ENCODE measurements at places on chromosomes 5 and 9.
A peak's percentile ranks its signal among the peaks of the same experiment; 100 is the strongest.

GRCh38 chr5:88396751-88397281 lies 128.2 kb upstream of the TMEM161B start:
- no peak for DNase-seq

GRCh38 chr9:71210326-71210725 lies 88.9 kb upstream of the TRPM3 start:
- no peak for DNase-seq

DNA sequence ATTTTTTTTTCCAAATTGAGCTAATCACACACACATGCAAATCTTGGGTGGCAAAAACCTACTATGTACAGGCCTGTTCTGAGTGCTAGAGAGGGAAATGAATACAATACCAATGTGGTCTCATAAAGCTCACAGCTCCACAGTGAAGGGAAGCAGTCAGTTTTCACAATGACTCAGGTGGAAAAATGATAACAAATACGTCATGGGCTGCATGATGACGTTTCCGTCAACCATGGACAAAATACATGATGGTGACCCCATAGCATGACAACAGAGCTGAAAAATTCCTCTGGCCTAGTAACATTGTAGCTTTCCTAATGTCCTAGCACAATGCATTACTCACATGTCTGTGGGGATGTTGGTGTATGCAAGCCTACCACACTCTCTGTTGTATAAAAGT lies 252.5 kb downstream of the TRIM32 start:
- DNase-seq = no peak

GRCh38 chr5:119366540-119366881 lies 10.7 kb downstream of the TNFAIP8 start:
- no peak for DNase-seq

DNA sequence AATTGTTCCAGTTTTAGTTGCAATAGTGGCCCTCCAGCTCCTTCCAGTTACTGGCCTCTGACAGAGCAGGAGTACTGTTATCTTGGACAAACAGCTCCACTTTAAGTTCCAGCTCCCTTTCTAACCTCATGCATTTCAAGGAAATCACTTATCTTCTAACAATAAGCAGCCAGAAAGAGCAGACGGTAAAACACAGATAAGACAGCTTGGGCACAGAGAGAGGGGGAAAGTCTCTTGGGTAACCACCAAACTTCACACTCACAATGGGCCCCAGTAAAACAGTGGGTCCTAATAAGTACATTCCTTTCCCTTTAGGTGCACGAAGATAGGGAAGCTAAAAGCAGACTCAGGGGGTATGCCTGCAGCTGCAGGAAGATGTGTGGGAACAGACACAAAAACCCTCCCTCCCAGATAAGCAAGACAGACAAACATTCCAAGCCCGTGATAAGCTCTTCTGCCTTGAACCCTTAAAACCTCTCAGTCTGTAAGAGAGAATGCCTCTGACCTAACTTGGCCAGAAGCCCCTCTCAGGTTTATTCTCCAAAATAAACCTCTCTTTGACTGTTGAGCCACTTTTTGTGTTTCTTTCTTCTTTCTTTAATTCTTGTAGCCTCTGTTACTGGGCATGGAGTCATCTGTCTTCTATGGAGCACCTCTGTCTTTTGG lies 30.8 kb downstream of the OR1J1 start:
- no peak for DNase-seq

DNA sequence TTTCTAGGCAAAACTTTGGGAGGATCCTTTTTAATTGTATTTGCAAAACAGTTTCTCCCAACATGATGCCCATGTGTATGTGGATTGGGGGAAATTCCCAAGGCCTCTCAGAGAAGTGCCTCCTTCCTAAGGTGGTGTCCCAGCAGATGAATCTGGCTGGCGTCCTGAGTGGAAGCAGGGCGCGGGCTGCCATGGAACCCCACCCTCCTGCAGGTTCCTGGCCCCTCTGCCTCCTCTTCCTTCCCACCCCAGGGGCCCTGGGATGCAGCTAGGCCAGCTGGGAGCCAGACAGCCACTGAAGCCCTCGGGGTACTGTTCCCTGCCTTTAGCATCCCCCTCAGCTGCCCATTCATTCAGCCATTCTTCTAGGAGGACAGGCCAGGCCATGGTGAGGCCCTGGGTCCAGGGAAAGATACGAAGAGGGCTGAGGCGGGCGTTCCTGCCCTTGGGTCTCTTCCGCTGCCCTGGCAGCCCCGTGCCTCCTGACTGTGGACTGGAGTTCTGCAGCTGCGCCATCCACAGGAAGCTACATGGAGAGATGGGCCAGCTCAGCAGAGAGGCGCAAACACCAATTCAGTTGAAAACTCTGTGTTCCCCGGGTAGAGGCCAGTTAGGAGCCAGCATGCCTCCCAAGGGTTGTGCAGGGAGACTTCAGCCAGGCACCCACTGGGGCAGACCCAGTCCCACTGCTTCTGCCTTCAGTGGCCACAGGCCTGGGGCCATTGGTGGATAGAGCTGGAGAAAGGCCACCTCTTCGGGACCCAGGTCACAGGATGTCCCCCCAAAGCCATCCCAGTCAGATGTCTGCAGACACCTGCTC lies 36.5 kb downstream of the ADAMTS2 start:
- DNase-seq = no peak

- no peak for DNase-seq
Observed at GRCh38 chr9:5783982-5784381, 48.9 kb downstream of the ERMP1 start.

GRCh38 chr9:114945616-114946412 lies 15.4 kb upstream of the TNFSF8 start:
- no peak for DNase-seq

DNA sequence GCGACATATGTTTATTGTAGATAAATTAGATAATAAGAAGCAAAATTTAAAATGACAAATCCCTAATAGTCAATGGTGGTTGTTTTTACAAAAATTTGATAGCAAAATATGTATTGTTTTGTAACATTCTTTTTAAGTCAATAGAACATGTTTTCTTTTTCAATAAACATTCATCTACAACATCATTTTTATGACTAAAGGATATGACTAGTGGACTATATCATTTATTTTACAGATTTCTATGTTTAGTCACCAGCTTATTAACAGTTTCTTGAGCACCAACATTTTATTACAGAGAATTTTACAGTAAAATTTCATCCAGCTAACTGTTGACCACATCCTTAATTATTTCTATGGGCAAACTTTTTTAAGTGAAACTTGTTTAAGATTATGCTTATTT lies 114.7 kb upstream of the IL7R start:
- peak; percentile 3 for DNase-seq

- no peak for DNase-seq
Observed at GRCh38 chr5:36522746-36523065, 83.7 kb upstream of the SLC1A3 start.

- peak; percentile 85 for DNase-seq
Observed at GRCh38 chr9:114385397-114386181, 2.2 kb downstream of the AKNA start.

GRCh38 chr5:171549274-171549673 lies 129.8 kb downstream of the FGF18 start:
- DNase-seq = no peak

- DNase-seq = peak; percentile 85
Observed at GRCh38 chr5:17185773-17186172, 31.7 kb upstream of the BASP1 start.

DNA sequence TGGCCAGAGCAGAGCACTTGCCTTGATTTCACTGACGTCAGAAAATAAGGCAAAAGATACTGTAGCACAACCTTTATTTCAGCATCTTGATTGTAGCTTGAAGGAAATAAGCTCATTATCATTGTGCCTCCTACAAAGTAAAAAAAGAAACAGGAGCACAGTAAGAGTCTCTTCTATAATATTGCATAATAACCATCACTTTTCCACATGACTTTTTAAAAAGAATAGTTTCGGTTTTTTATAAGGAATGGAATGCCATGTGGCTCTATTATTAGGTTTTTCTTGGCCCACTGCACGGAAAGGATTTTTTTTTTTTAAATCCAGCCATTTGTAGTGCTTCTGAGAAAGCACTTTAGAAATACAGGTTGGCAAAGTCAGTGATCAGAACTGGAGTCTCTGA lies 655.3 kb downstream of the LRRC70 start:
- no peak for DNase-seq

GRCh38 chr9:21078702-21079101 lies 960 bp upstream of the IFNB1 start:
- no peak for DNase-seq

DNA sequence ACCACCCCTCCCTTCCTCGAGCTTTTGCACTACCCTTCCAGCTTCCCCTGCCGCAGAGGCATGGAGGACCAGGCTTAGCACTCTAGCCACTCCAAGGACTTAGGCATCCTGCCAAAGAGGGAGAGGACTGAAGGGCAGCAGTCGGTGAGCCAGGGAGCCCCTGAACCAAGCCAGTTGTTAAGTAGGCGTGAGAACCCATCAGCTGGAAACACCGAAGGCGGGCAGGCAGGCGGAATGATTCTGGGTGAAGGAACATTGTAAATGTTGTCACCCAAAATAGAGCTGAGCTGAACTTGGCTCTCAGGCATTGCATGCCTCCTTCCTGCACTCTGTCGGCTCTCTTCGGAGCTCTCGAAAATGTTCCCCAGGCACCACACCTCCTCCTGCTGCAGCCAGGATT lies 42.8 kb downstream of the NRG2 start:
- DNase-seq = no peak

DNA sequence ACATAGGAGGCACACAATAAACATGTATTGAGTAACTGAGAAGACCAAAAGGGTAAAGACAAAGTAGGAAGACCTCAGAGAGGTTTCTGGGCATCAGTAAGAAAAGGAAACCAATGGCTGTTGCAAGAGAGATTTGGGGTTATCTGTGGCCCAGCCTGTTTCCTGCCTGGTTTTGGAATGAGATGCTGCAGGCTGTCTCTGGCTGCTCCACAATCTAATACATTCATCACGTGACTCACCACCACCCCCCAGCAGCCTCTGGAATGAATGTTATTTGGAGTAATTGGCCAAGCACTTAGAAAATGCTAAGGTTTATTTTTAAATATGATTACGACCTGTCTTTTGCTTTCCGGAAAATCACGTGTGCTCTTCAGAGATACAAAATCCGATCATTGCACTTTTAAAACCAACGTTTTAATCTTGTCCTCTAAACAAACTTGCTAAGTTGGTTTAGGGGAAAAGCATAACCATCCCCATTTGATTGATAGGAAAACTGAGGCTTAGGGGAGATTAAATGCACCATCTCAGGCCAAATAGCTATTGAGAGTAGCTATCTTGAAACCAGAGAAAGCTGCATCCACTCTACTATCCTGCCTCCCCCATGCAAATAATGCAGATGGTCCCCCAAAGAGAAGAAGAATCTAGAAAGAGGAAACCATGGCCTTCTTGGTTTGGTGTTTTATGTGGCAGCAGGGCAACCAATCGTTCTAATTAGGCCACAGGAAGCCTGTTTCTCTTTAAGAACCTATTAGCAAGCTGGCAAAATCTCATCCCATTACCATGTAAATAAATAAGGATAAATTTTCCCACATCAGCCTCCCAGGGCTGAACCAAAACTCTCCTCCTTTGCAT lies 151.8 kb upstream of the ADRA1B start:
- DNase-seq = peak; percentile 93

DNA sequence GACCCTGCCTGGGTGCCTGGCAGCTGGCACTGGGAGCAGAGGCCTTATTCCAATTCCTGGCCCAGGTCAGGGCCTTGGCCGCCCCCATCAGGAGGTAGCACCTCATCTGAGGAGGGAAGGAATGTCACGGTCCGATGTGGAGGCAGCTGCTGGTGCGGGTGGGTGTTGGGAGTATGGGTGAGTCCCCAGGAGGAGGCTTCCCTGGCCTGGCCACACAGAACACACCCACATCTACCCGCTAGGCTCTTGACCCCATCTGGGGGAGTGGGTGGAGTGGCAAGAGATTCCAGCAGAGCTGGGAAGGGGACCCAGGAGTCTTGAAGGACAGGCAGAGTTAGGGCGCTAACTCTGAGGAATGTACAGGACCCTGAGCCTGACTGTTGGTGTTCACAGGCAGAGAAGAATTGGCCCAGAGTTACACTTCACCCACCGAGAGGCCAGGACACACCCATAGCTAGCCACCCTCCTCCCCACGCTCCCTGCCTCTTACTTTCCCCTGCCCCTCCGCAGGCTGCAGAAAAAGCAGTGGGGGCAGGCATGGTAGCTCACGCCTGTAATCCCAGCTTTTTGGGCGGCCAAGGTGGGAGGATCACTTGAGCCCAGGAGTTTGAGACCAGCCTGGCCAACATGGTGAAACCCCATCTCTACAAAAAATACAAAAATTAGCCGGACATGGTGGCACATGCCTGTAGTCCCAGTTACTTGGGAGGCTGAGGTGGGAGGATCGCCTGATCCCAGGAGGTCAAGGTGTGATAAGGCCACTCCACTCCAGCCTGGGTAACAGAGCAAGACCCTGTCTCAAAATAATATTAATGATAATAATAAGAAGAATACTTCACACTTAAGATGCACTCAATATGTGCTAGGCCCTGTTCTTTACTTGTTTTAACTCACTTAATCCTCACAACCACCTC lies 6.0 kb downstream of the OLFML2A start:
- no peak for DNase-seq

- no peak for DNase-seq
Observed at GRCh38 chr5:135690466-135690865, 111.7 kb upstream of the CXCL14 start.

DNA sequence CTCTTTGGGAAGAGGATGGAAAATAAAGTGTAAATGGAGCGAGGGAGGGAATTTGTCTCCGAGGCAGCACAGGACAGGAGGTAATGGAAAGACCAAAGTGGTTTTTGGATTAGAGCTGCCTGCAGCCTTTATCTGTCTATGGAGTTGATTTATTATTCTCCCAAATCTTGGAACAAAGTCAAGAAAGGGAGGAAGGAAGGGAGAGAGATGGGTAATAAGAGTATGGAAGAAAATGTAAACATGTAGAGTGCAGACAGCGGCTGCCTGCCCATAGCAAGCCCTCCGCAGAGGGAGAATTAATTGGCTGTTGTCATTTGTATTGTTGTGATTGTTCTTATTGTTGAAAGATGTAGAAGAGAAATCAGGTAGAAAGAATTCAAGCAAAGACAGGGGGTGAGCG lies 15.7 kb downstream of the KCNIP1 start:
- no peak for DNase-seq

GRCh38 chr5:107368615-107369014 lies 302.1 kb downstream of the EFNA5 start:
- no peak for DNase-seq

GRCh38 chr9:19998153-19998552 lies 209.3 kb upstream of the SLC24A2 start:
- DNase-seq = no peak

GRCh38 chr5:77486344-77486962 lies 5.7 kb downstream of the WDR41 start:
- no peak for DNase-seq

GRCh38 chr5:93099902-93100347 lies 481.1 kb downstream of the NR2F1-AS1 start:
- DNase-seq = peak; percentile 26

GRCh38 chr5:157108976-157109375 lies at the start of gene HAVCR2:
TSS of gene HAVCR2 (minus strand) at chr5:157109044. CDS start at chr5:157108983, 61 bp downstream.
- DNase-seq = no peak

- DNase-seq = no peak
Observed at GRCh38 chr5:106966686-106967315, 703.9 kb downstream of the EFNA5 start.

- no peak for DNase-seq
Observed at GRCh38 chr5:167783145-167783817, 508.2 kb upstream of the WWC1 start.

- peak; percentile 34 for DNase-seq
Observed at GRCh38 chr9:6184749-6185645, 30.6 kb upstream of the IL33 start.
